Sigmoid colon (tissue), 7 donors: ENCODE measurements at places on chromosomes 5 and 9. TPM values are rescaled to one million over a fixed set of nuclear protein-coding genes. Genes with fewer than 3 reads are reported as not detected.

- no peak for DNase-seq
Measured at GRCh38 chr9:118985851-118986250, 383.4 kb downstream of the BRINP1 start.

GRCh38 chr9:137761032-137761431 lies 116.5 kb upstream of the CACNA1B start:
- DNase-seq = no peak

- DNase-seq = peak; percentile 45
Measured at GRCh38 chr5:133708331-133708850, 96.0 kb upstream of the FSTL4 start.

DNA sequence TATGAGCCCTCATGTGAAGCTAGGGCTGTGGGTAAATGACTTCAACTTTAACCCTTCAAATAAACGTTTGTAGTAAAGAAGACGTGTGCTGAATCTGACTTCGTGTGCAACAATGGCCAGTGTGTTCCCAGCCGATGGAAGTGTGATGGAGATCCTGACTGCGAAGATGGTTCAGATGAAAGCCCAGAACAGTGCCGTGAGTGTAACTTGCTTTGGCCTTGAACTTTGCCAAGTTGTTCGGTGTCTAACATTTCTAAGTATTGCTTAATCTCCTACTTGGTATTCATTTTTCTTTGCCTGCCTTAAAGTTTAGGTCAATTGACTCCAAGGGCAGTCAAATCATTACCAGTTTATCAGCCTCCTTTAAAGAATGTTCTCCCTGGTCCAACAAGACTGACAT lies 18.2 kb downstream of the VLDLR start:
- no peak for DNase-seq

- no peak for DNase-seq
Measured at GRCh38 chr5:65986796-65987195, 60.4 kb downstream of the ERBIN start.

The PAEP gene
- not detected for total RNA-seq

The GM2A gene
- total RNA-seq = 31.9 TPM
